Activated CD4-positive, CD25-positive, alpha-beta regulatory T cell (primary cell): ENCODE measurements at places on chromosomes 1 and 21.

DNA sequence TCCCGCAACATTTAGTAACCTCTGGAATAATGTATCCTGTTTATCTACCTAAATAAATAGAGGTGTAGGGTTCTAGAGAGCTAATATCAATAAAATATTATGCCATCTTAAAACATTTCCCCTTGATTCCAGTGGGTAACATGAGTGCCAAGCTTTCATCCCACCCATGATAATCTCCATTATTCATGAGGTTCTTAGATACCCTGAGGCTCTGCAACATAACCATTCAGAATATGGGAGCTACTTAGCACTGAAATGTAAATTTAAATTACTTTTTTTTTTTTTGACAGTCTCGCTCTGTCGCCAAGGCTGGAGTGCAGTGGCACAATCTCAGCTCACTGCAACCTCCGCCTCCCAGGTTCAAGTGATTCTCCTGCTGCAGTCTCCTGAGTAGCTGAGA lies 832.7 kb downstream of the BRINP3 start:
- DNase-seq = no peak

- no peak for DNase-seq
Observed at GRCh38 chr1:199690496-199690895, 337.0 kb upstream of the NR5A2 start.

DNA sequence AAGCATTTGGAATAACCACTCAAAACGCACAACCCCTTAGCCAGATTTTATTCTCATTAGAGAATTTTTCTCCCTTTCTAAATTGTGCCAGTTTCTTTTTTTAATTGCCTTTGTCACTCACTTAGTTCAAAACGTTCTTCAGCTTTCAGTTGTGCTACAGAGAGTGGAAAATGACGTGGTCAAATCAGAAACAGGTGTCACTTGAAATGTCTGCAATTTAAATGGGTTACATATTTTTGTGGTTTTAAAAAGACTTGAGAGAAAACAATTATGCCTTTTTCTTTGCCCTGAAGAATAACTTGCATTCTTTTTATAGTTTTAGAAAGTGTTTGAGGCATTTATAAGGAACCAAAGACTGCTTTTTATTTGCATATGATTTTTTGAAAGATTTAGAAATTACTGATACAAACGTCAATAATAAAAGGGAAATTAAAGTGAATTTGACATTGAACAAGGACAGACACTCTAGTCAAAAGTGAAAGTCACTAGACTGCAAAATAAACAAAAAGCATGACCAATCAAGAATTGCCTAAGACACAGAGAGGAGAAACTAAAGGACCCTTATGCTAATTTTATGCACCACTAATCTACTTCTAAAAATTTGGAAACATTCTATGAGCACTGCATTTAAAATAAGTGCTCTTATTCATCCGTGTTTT lies 191.0 kb downstream of the TPR start:
- DNase-seq = no peak

DNA sequence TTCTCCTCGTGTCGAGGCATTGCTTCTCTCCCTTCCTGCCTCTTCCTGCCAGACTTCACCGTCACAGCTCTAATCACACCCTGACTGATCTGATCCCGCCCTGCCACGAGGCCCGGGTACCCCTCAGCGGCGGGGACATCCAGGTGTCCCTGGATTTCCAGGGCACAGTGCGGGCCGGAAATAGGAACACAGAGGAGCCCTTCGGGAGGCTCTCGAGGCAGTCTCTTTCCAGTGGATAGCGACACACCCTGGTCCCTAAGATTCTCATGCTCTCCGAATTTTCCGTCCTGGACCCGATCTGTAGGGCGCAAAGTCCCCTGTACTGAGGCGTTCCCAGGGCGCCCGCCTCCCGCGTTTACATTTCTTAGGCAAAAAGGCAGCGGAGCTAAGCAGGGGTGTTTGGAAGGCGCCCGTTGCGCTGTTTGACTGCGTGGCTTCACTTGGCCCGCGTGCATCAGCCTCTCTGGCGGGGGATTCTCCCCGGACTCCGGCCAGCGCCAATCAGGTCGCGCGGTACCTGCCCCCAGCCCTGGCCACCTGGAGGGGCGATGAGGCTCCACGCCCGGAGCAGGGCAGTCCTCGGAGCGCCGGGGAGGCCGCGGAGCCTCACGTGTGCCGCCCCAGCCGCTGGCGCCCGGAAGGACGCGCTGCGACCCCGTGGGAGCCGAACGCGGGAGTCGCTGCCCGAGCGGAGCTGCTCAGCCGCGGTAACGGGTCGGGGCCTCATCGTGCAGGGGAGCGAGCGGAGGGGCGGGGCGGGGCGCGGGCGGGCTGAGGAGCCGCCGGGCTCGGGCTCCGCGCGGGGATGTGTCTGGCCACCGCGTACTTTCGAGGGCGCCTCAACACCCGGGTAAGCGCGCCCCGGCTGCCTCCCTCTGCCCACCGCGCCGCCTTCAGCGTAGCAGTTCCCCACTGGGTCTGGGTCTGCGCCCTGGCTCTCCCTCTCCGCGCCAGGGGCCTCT lies at the start of gene FAM163A:
Gene FAM163A, plus strand, starts transcription at position 575 of the 962 bp plus-strand sequence. CDS start 69,807 bp downstream, outside the sequence.
- no peak for DNase-seq

- DNase-seq = no peak
Observed at GRCh38 chr1:116024626-116025025, 48.3 kb downstream of the SLC22A15 start.

DNA sequence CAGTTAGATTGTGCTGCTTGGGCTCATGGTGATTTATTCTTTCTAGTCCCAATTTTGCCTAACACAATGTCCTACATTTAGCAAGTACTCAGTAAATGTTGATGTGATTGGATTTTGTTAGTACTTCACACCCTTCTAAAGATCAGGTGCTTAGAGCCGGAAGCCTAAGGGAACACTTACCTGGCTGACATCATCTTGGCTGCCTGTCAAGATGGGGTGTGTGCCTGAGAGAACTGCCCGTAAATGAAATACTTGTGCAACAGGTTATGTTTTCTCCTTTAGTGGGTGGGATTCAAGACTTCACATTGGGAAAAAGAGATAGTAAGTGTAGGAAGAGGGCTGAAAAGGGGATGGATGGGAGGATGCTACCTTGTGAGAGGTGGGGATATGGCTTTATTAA lies 75.5 kb upstream of the MACF1 start:
- DNase-seq = no peak

- DNase-seq = no peak
Observed at GRCh38 chr1:228163007-228163753, 2.4 kb upstream of the IBA57 start.

GRCh38 chr1:43545695-43546387 lies 15.2 kb downstream of the PTPRF start:
- no peak for DNase-seq
